ENCODE measurements at places on chromosomes 16 and 17.

DNA sequence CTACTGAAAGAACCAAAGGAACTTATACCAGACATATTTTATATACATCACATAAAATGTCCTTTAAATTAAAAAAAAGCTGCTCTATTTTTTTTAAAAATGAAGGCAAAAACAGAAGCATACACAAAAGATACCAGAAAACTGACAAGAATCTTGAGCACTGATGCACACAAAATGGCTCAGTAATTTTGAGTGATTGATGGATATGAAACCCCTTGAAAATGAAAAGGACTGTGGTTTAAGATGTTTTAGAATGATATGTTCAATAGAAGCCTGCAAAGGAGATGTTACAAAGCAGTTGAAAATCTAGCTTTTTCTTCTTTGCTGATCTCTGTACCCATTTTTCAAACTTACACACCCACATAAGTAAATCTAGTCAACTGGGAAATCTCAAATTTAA lies 2.7 kb downstream of the C16orf87 start:
- no peak for DNase-seq

- no peak for DNase-seq
Measured at GRCh38 chr16:11177578-11178160, 78.3 kb downstream of the SOCS1 start.

DNA sequence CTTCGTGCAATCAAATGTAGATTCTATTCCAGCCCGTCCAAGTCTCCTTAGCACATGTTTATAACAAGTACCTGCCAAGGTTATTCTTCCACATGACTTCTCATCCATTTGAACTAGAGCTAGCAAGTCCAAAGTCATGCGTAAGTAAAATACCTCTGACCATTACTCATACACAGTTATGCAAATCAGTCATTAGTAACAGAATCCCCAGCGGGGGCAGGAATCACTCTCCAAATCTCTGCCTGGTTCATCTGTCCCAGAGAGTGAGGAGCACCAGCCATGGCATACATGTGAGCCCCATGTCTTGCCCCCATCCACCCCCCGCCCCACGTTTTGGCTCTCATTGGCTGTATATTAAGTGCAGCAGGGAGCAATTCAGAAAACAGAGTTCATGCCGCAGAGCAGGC lies 27.7 kb downstream of the SRL start:
- no peak for DNase-seq

- no peak for DNase-seq
Measured at GRCh38 chr17:63189082-63189481, 223.0 kb downstream of the TANC2 start.

- DNase-seq: no peak
Measured at GRCh38 chr17:2190014-2190413, 113.6 kb downstream of the SMG6 start.

GRCh38 chr17:14739656-14740431 lies 439.0 kb downstream of the HS3ST3B1 start:
- no peak for DNase-seq

DNA sequence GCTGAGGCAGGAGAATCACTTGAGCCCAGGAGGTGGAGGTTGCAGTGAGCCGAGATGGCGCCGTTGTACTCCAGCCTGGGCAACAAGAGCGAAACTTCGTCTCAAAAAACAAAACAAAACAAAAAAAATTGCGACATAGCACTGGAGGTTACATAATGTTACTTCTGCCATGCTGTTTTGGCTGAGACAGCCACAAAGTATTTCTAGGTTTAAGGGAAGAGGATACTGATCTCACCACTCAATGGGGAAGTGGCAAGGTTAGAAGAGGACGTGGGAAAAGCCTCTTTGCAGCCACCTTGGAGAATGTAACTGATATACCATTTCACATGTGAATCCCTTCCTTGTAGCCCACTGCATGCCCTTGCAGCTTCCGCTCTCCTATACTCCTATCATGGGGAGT lies 131.2 kb upstream of the NLRP1 start:
- DNase-seq: peak; percentile 13

DNA sequence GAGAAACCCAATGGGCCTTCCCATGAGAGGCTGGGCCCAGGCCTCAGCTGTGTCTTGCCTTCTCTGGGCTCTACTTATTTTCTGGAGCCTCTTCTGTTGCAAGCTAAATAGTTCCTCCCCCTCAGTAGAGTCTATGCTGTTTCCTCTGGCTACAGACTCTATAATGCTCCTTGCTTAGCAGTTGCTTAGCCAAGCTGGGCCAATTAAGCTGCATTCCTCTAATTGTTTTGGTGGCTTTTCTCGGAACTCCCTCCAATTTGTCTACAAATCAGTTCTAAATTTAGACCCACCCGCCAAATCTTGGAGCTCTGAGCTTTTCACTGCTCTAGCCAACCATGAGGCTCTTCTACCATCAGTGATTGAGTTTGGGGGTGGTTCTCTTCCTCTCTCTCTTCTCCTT lies 302.7 kb upstream of the ASIC2 start:
- no peak for DNase-seq

GRCh38 chr16:24920568-24920967 lies 74.8 kb downstream of the SLC5A11 start:
- no peak for DNase-seq

- no peak for DNase-seq
Measured at GRCh38 chr17:30517786-30518185, 40.6 kb downstream of the GOSR1 start.

GRCh38 chr17:7403043-7403726 lies 712 bp downstream of the TMEM256 start:
- peak; percentile 23 for DNase-seq

GRCh38 chr17:73719588-73720071 lies 75.4 kb upstream of the SDK2 start:
- no peak for DNase-seq

DNA sequence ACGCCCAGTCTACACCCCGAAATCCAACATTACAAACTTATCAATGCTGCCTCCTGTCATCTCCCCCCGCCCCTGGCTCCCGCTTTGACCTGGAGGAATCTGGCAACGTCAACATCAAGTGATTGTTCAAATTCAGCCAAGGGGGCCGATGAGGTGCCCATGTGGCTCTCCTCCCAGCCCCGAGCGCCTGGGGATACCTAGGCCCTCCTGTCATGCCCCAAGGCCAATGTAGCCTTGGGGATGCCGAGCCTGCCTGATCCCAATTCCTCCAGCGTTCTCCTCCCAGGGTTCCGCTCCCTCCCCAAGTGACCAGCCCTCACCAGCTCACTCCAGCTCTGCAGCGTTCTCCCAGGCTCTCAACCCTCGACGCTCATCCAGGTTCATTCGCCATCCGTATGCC lies 59.4 kb downstream of the NXN start:
- no peak for DNase-seq

GRCh38 chr17:30389756-30390300 lies 11.1 kb downstream of the CPD start:
- no peak for DNase-seq

GRCh38 chr16:50830698-50831097 lies 88.8 kb downstream of the CYLD start:
- no peak for DNase-seq

Measured in CD4-positive, alpha-beta T cell treated with Interferon alpha-2 for 1 hour (primary cell).